ENCODE measurements at places on chromosomes 12 and 14.

DNA sequence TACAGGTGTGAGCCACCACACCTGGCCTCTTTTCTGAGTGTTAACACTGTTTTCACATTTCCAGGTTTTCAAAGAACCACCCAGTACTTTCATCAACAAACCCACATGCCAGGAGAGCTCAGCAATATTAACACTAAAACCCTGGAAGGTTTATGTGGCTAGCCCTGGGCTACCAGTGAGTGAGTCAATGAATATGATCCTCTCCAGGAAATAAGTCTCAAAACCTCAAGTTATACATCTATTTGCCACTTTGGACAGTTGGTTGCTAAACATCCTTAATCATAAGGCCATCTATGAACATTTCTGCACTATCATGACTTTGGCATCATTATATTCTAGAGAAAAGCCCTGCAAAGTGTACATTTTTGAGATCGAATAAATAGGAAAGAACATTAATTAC is 6.3 kb upstream of the CDKL1 start:
- no peak for DNase-seq

- no peak for DNase-seq
Observed at GRCh38 chr12:75661908-75662307, 150.5 kb upstream of the KRR1 start.

DNA sequence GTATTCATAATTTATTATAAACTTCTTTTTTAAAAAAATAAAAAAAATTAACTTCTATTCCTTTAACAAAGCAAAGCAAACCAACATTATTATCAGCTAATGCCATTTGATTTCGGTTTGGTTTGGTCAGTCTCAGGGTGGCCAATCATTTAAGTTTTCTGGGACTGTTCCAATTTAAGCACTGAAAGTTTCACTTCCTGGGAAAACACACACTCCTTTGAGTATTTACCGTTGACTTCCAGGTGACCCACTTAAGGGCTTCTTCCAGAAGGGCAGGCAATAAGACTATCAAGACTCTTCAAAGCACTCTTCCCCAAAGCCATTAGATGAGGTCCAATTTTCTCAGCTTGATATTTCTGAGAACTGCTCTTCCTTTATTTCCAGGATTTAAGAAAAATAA is 854.0 kb downstream of the DIO2 start:
- no peak for DNase-seq

- DNase-seq, result peak; percentile 25
Observed at GRCh38 chr14:37622231-37622923, 26.9 kb downstream of the TTC6 start.

DNA sequence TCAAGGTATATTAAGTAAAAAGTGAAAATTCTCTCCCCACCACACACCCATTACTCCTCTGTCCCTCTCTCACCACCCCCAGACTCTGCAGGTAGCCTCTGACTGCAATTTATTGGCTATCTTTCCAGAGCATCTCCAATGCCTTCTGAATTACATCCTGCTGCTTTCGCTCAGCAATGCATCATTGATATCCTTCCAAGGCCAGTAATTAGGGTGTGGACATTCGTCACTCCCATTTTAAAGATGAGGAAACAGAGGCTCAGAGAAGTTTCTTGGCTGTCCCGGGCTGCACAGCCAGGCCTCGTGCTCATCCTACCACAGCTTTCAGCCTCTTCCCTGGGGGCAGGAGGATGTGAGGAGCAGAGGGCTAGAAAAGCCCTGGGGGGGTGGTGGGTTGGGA is 23.6 kb upstream of the PGF start:
- DNase-seq, result no peak

DNA sequence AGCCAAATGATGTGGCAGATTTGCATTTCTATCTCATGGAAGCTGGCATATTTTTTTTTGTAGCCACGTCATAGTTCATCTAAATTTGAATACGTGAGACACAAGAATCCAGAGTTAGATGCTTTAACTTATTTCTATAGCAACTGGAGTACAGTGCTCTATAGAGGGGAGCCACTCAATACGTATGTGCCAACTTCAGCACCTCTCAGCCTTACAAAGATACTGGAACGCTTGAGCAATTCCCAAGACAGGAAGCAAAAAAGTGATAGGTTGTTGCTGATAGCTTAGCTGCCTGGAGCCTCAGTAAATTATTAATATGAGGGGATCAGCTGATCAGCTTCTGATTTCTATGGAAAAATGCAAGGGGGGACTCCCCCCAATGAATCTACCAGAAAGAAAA is 24.1 kb upstream of the PELI2 start:
- DNase-seq, result no peak

- DNase-seq, result no peak
Observed at GRCh38 chr14:75452324-75452723, 24.5 kb downstream of the JDP2 start.

- peak; percentile 83 for DNase-seq
Observed at GRCh38 chr12:72017054-72017651, 78.5 kb downstream of the TPH2 start.

DNA sequence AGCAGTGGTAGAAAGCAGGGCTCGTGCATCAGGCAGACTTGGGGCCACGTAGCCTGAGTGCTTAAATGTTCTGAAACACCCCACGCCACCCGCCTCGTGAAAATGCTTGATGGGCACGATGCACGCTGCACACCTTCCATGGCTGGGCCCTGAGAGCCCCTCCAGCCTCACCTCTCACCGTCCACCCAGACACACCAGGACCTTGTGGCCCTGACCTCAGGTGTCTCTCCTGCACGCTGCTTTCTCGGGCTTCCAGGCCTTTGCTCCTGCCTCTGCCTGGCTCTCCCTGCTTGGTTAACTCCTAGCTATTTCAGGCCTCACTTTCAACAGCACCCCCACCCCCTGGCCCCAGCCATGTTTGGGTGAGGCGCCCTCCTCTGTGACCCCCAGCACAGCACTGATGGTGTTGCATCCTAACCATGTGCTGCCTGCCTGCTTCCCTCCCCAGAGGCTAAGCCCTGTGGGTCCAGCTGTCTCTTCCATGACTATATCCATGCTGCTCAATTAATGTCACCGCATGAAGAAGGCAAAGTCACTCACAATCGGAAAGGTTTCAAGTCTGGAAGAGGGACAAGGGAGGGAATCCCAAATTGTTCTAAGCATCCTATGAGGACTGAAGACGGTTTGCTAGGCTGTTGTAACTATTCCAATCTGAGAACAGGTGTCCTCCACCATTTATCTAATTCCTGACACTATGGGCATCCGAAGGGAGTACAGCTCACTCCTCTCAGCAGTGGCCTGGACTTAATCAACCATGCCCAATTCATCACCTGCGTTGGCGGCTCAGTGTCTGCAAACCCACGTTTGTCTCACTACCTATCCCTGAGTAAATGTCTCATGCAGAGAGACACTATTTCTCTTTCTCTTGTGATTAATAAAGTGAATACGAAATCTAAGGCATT is 82.2 kb downstream of the CCDC88C start:
- DNase-seq, result no peak

GRCh38 chr12:22348208-22348607 is 13.7 kb upstream of the ST8SIA1 start:
- DNase-seq, result no peak

- no peak for DNase-seq
Observed at GRCh38 chr12:45462506-45462905, 246.6 kb downstream of the ANO6 start.

- DNase-seq, result no peak
Observed at GRCh38 chr14:104360501-104360900, 219.1 kb upstream of the C14orf180 start.

DNA sequence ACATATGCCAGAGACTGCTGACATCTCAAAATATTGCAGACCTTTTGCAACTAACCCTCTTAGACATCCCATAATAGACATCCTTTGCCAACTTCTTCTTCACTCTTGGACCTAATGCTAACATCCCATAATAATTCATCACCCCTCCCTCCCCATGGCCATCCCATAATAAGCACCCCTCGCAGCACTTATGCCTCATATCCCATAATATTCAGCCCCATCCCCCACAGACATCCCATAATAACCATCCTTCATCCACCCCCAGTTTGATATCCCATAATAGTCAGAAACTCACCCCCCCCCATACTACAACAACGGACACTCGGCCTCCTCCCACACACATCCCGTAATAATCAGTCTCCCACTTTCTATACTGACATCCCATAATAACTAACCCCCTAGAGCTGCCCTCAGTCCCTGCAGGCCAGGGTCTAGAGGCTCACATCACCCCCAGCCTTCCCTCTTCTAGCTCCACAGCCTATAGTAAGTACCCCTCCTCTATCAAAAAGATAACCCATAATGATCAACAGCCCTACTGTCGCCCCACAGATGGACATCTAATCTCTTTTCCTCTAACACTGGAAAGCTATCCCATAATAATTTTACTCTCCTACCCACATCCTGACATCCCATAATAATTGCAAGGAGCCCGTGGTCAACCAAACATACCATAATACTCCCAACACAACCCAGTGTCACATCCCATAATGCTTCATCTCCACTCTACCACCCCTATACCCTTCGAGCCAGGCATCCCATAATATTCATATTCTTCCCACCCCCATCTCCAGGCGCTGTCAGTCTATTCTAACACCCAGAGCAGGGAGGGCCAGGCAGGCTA is 792 bp upstream of the CHD4 start:
- DNase-seq, result peak; percentile 82

GRCh38 chr12:123363390-123363739 is 1.3 kb downstream of the SBNO1 start:
- DNase-seq, result peak; percentile 29

- DNase-seq, result no peak
Observed at GRCh38 chr12:9851050-9851449, 18.1 kb downstream of the CLEC2B start.

DNA sequence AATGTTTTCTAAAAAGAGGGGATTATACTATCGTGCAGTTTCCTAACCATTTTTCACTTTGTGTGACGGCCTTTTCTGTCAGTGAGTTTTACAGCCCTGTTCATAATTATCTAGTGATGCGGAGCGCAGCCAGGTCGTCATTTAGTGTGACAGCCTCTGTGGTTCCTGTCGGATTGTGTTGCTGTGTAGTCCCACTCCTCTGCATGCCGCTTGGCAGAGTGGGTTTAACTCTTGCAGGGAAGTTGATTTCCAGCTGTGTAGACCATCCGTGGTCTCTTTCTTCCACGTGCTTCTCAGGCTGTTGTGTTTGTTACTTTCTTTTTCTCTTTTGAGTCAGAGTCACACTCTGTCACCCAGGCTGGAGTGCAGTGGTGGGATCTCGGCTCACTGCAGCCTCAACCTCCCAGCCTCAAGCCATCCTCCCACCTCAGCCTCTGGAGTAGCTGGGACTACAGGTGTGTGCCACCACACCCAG is 8.6 kb downstream of the RAN start:
- no peak for DNase-seq

DNA sequence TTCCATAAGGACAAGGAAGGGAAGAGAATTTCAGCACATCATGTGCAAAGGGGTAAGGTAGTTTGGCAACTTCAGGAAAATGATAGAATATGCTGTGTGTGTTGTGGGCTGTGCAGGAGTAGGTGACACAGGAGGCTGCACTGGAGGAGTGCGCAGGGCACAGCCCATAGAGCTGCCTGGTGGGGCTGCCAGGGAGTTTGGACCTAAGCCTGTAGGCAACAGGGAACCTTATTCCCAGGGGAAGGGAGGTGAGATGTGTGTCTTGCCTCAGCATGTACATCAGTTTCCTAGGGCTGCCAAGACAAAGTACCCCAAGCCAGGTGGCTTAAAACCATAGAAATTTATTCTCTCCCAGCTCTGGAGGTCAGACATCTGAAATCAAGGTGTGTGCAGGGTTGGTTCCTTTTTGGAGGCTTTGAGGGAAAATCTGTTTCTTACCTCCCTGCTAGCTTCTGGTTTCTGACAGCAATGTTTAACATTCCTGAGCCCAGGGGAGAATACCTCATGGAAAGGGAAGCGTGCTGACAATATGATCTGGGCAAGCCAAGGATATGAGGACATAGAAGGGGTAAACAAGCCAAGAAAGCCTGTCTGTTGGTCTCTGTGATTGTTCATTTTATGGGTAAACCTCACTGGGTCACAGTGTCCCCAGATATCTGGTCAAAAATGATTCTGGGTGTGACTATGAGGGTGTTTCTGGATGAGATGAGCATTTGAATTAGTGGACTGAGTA is 174.0 kb upstream of the NTF3 start:
- DNase-seq, result no peak

DNA sequence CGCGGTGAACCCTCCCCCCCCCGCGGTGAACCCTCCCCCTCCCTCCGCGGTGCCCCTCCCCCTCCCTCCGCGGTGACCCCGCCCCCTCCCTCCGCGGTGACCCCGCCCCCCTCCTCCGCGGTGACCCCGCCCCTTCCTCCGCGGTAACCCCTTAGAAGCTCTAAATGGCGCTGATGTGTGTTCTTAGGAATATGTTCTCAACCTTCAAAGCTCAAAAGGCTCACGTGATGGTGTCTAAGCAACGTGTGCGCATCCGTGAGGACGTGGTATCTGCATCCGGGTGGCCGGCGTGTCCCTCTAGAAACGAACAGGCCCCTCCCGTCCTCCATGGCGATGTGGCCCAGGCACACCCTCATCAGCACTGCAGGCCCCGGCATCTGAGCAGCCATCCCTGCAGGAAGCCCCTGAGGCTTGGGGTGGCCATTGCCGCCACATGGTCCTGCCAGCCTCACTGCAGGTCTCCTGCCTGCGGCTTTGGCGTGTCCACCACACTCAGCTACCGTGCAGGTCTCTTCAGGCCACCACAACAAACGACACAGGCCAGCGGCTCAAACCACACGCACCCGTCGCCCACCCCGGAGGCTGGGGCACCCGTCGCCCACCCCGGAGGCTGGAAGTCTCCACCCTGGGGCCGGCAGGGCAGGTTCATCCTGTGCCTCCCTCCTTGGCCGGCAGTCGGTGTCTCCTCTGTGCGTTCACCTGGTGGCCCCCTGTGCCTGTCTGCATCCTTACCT is 14.5 kb upstream of the FBRSL1 start:
- no peak for DNase-seq

GRCh38 chr12:18719922-18720510 is 17.8 kb downstream of the PLCZ1 start:
- DNase-seq, result no peak

DNA sequence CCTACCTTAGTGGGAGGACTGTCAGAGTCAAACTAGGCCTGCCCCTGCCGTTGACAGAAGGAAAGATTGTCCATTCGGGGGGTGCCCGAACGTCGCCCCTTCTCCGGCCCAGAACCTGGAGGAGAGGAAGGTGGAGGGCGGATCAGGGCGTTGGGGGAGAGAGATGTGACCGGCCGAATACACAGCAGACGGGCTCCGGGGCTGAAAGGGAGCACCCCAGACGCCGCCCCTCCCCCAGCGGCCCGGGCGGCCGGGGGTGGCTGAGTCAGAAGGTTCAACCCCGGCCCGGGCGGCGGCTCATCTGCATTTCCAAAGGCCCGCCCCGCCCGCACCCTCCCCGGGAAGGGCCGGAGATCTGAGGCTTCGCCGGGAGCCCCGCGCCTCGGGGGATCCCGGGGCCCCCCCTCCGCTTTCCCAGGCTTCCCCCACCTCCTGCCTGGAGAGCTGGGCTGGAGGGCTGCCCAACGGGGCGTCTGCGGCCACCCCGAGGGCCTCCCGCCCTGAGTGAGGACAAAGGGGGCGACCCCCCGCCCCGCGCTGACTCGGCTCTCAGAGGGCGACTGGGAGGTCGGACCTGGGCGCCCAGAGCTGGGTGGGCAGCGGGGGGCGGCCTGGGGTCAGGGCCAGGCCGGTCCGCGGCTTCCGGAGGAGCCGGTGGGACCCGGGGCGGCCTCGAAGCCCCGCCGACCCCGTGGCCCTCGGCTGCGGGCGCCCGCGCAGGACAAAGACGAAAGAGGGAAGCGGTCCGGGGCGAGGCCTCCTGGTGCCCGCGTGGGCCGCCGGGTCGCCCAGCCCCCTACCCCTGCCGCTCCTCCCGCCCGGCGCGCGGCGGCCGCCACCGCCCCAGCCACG is 3.7 kb upstream of the SETD1B start:
- DNase-seq, result peak; percentile 95

Data from hepatocyte (in vitro differentiated cells).